ENCODE measurements at places on chromosomes 2 and 18.

DNA sequence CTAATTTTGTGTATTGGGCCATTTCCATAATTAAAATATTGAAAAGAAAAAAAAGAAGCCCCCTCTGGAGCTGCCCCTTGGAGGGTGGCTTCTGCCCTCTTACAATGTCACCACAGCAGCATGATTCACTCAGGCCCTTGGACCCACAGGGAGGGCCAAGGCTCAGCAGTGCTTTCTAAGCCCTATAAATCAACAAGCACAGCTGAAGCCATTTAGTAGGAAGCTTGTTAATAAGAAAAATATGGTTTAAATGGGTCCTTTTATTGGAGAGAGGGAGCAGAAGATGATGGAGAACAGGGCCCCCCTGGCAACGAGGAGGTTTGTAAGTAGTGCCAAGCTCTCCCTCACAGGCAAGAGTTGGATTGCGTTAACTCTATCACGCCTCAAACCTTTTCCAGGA lies 107.6 kb upstream of the FZD7 start:
- DNase-seq = no peak

GRCh38 chr2:61597300-61598289 lies 59.4 kb upstream of the XPO1 start:
- no peak for DNase-seq

DNA sequence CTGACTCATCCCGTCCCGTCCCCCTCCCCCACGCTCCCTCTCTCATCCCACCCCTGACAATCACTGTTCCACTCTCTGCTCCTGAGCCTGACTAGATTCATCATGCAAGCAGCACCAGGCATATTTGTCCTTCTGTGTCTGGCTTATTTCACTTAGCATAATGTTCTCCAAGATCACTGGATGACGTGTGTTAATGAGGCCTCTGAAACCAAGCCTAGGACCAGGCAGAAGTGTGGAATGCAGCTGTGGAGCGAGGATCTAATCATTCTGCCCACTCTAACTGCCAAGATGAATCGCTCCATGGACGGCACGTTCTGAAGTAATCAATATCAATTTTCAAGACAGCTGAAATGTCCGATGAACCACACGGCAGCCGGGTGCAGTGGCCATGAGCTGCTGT lies 122.4 kb upstream of the ZNF236 start:
- DNase-seq = no peak

GRCh38 chr2:102789349-102790090 lies 27.7 kb downstream of the TMEM182 start:
- DNase-seq = no peak

- no peak for DNase-seq
Observed at GRCh38 chr2:190637281-190637734, 11.6 kb upstream of the NAB1 start.

DNA sequence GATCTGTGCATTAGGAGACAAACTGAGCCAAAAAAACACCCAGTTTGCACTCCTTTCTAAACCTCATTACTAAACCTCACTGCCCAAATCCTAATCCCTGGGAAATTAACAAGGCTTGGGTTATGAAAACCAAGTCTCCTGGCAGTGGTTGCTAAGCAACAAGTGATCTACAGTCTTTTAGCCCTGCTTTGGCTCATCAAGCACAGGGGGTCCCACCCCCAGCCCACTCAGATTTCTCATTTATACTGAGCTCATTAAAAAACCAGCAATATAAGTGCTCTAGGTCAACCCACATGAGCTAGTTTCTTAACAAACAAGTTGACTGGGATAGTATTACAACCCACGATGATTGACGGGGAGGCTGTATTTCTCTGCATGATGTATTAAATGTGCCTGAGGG lies 18.4 kb downstream of the DNER start:
- DNase-seq = no peak

All from GM12891 (cell line).